ENCODE measurements at places on chromosomes 3 and 15.

DNA sequence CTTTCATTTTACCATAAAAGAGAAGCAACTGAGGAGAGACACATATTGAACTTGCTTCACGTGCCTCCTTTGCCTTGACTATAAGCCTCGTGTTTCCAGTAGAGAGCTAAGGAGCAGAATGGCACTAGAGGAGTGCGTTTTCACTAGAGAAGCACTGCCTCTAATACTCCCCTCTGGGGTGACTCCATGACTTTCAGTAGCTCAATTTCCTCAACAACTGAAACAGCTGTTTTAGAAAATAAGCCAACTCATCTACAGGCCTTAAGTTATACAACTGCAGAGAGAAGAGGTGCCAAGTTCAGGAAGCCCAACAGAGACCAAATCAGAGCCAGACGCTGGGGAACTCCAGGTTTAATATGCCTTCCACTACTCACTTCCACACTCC is 1.9 kb downstream of the UBP1 start:
- peak; percentile 66 for DNase-seq

- DNase-seq = no peak
Observed at GRCh38 chr3:157913741-157914150, 192.5 kb downstream of the SHOX2 start.

DNA sequence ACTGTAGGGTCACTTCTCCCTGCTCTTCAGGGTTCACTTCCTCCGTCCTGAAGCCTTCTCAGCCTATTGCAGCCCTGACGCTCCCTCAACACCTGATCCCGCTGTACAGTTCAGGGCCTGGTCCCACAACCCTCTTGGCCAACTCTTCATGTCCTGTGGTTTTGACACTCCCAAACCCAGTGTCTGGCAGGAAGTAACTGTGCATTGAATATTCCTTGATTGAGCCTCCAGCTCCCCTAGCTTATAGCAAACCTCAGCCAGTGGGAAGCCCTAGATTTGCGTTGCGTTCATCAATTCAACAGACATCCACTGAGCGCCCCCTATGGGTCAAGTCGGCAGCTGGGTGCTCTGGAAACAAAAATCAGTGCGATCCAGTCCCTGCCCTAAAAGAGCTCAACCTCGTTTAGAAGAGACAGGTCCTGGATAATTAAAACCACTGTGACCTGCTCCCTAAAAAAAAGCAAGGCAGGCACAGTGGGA is 13.5 kb downstream of the UBAP1L start:
- DNase-seq = peak; percentile 65

DNA sequence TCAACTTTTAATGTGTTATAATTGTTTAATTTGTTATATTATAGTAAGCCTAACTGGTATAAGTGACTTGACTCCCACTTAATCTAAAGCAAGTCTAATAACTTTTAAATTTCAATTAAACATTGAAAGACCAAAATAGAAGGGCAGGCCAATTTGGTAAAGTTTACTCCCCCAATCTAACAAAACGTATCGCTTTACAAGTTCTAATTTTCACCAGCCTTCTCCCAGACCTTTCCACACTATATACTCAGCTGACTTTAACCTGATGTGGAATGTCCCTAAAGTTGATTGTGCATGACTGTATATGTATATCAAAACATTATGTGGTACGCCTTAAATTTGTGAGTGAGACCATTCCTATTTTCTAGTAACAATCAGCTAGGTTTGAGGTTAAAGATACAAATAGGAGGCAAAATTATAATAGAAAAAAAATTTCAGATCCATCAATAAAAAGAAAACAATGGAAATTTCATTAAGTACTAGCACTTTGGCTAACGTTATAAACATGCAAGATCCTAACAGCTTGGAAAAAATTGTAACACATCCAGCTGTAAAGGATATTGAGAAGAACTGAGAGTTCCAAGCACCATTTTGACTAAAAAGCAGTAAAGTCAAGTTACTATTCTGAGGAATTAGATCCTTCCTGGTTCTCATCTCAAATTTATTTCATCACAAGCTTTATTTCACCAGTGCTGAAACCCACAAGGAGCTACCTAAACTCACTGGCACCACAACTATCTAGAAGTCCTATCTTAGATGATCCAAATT is 199.5 kb downstream of the ERC2 start:
- DNase-seq = no peak

DNA sequence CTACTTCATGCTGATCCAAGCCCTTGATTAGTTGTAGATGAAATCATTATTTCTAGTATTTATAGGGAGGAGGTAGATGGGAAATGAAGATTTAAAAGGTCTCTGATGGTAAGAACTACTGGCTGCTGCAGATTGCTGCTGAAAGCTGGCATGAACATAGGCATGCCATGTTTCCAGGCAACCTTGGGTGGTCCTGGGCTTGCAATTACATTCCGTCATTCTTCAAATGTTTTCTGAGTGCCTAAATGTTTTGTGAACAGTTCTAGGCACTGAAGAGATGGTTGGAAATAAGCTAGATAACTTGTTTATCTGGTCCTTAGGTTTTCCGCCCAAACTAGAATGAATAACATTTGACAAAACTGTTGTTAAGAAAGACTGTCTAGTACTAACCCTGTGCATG is 95.8 kb downstream of the KCNAB1 start:
- DNase-seq = no peak

DNA sequence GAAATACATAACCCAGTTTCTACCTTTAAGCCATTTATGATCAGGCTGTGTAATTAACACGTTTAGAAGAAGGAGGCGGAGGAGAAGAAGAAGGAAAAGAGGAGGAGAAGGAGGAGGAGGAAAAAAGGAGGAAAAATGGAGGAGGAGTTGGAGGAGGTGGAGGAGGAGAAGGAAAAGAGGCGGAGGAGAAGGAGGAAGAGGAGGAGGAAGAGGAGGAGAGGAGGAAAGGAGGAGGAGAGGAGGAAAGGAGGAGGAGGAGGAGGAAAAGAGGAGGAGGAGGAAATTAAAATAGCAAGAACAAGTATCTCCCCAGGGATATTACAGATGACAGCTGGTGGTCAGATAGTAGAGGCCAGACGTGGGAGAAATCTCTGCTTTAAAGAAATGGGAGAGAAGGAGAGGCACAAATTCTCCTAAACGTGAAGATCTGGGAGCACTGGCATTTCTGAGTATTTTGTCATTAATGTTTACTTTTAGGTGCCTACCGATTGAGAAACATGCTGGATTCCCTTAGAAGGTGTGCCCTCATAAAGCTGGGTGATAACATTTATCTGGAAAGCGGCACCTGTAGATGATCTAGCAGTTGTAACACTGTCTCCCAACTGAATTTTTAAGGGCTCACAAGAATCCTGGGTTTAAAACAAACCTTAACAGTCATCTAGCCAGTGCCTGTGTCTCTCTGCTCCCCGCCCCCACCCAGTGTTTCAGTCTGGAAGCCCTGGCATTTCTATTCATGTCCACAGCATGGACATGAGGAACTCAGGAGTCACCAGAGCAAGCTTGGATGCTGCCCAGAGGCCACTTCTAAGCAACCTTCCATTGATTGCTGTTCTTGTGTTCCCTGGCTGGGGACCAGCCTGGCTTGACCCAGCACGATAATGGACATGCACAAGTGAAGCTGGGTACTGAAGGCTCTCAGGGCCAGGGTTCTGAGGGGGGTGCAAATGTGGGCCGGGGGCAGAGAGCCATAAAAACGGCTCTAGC is 75.2 kb downstream of the CHRNA7 start:
- DNase-seq = no peak

DNA sequence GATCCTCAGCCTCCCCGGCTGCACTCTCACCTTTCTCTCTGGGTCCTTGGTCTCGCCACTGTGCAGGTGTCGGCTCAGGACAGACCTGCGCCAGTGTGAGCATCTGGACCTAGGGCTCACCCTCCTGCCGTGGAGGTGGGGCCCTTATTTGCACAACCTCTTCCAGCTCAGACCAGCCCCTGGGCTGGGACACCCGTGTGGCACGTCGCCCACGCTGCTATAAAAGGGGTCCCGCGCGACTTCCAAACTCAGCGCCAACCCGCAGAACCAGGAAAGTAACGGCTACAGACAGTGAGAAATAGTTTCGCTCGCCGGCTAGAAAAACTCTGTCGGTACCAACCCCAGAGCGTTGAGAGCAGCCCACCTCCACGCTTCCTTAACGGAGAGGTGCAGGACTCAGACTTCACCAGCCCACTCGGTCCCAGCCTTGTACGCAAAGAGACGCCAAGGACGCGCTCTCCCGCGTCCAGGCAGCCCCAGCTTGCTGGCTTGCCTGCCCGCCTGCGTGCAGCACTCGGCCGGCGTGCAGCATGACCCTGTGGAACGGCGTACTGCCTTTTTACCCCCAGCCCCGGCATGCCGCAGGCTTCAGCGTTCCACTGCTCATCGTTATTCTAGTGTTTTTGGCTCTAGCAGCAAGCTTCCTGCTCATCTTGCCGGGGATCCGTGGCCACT is at the start of the genes DUOX2 and DUOXA2:
TSS of gene DUOX2 (minus strand) at position 97 of the 675 bp plus-strand sequence. CDS start 761 bp downstream, outside the sequence.
TSS of gene DUOXA2 (plus strand) at position 251 of the 675 bp plus-strand sequence. CDS start at position 531, 280 bp downstream.
- DNase-seq = no peak

- DNase-seq = no peak
Observed at GRCh38 chr15:67469680-67470079, 51.3 kb upstream of the C15orf61 start.

DNA sequence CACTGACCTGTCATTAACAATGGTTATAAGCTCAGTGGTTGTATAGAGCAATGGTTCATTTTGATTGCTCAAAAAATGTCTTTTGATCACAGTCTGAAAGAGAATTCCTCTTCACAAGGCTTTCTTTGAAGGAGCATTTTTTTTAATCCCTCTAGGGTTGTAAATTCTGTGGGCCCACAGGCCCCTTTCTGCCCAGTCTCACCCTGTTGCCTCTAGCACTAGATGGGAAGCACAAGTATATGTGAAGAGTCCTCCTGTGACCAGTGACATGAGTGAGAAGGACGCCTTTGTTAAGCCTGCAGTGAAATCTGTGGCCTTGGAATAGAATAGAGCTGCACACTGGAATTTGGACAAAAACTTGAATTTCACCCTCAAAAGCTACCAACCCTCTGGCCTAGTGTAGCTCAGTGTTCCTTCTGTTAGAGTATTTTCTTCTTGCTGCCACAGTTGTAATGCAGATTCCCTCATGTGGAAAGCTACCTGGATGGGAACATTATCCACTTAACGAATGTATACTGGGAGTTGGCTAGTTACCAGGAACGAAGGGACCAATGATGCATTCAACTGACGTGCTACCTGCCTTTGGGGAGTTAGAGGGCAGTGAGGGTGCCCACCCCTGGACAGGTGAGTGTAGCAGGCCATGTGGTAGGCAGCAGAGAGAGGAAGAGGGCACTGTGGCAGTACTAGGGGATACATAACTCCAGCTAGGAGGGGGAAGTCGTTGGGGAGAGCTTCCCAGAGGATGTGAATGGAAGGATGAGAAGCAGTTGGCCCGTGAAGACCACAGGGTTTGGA is 28.3 kb upstream of the RYR3 start:
- no peak for DNase-seq

DNA sequence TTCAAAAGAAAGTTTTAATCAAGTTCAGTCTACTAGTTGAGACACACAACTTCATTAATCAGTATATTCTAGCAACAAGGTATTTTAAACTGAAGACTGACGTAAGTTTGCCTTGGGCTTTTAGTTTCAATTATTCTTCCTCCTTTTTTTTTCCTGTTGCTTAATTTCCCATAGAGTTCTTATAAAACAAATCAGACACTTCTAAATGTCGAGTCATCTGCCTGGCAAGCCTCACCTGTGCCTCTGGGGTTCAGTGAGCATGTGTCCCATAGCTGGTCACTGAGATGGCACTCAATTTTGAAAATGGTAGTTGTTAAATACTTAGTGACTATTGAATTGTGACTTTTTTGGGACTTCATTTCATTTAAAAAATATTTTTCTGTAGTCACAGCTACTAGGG is 27.4 kb downstream of the NKIRAS1 start:
- no peak for DNase-seq

- DNase-seq = no peak
Observed at GRCh38 chr3:37053753-37054152, 60.4 kb downstream of the MLH1 start.

DNA sequence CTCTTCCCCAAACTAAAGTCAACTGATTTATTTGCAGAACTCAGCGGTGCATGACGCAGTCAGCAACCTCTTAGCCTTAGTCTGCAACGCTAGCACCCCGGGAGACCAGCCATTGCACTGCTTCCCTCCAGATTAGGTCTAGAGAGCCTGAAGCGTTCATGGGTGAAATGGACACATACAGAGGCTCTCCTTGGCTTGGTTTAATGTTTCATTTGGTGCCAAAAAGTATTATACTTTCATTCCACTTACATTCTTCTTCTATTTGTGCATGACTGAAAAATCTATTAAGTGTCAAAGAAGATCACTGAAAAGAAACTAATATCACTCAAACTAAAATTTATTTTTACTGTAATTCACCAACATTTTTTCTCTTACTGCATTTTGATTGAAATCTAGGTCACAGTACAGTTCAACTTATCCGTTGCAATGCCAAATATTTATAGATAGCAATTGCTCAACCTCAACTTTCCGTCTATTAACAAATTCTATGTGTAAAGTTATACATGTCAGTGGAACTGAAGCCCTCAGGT is 116.2 kb downstream of the ROBO1 start:
- DNase-seq = no peak

DNA sequence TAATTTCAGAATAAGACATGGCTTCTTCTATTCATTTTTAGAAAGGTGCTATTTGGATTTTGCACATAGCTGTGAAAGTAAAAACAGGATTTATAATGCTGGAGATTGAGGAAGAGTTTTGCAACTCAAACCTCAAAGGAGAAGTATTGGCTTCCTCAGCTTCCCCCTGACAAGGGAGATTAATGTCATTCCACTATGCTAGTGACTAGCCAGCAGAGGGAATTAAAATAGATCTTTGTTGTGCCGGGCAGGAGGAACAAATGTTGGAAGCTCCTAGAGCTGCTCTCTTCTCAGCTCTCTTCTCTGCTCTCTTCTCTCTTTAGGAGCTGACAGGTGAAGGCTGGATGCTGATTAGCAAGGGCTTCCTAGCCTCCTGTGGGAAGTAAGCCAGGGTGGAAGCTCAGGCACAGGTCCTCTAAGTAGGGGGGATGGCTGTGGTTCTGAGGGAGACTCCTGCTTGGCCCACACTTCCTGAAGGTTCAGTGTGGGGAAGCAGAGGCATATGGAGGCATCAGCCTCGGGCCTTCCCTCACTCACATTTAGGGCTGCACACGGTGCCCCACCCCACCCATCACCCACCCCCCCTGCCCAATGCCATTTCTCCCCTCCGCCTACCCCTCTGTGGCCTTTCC is 29.6 kb downstream of the CX3CR1 start:
- DNase-seq = no peak

- no peak for DNase-seq
Observed at GRCh38 chr3:102329066-102329465, 105.7 kb upstream of the ZPLD1 start.

DNA sequence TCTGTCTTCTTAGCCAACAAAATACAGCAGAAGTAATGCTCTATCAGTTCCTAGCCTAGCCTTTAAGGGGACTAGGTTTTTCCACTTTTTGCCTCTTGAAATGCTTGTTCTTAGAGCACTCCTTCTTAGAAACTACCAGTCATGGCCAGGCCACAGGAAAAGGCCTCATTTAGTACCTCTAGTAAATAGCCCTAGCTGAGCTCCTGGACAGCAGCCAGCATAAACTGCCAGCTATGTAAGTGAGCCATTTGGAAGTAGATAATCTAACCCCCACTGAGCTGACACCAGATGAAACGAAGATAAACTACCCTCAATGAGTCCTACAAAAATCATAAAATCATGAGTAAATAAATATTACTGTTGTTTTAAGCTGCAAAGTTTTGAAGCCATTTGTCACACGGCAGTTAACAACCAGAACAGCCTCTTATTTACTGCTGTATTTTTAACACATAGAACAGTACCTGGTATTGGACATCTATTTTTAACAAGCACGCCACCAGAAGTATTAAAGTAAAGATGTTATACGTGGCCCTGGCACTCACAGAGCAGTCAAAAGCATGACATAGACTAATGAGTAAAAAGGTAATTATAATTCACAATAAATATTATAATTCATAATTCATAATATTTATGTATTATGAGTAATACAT is 12.0 kb downstream of the TBC1D5 start:
- peak; percentile 74 for DNase-seq

All from RPMI8226 (cell line).